ENCODE measurements at places on chromosomes 3 and 15.

- no peaks in the 10 kb centered on the region for H3K27me3 ChIP-seq
- DNase-seq: peak; percentile 29
- peaks cover 2% of the 10 kb centered on the region for H3K4me1 ChIP-seq
Observed at GRCh38 chr3:105518806-105519418, 152.2 kb downstream of the ALCAM start.

DNA sequence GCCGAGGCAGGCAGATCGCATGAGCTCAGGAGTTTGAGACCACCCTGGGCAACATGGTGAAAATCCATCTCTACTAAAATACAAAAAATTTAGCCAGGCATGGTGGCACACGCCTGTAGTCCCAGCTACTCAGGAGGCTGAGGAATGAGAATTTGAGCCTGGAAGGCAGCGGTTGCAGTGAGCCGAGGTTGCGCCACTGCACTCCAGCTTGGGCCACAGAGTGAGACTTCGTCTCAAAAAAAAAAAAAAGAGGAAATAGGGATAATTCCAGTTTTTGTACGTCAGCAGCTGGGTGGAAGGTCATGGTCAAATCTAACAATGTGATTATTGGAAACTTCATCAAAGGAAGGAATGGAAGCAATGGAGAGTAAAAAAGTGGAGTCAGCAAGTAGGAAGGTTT, 3.1 kb downstream of the CMC1 start:
- no peak for DNase-seq
- H3K4me1 ChIP-seq: no peaks in the 10 kb centered on the region
- no peak overlapping the region for H3K4me3 ChIP-seq
- no peaks in the 10 kb centered on the region for H3K27me3 ChIP-seq

- no peaks in the 10 kb centered on the region for H3K27me3 ChIP-seq
- no peak for DNase-seq
- H3K27ac ChIP-seq: no peak overlapping the region
Observed at GRCh38 chr3:15781131-15781530, 16.6 kb downstream of the ANKRD28 start.

DNA sequence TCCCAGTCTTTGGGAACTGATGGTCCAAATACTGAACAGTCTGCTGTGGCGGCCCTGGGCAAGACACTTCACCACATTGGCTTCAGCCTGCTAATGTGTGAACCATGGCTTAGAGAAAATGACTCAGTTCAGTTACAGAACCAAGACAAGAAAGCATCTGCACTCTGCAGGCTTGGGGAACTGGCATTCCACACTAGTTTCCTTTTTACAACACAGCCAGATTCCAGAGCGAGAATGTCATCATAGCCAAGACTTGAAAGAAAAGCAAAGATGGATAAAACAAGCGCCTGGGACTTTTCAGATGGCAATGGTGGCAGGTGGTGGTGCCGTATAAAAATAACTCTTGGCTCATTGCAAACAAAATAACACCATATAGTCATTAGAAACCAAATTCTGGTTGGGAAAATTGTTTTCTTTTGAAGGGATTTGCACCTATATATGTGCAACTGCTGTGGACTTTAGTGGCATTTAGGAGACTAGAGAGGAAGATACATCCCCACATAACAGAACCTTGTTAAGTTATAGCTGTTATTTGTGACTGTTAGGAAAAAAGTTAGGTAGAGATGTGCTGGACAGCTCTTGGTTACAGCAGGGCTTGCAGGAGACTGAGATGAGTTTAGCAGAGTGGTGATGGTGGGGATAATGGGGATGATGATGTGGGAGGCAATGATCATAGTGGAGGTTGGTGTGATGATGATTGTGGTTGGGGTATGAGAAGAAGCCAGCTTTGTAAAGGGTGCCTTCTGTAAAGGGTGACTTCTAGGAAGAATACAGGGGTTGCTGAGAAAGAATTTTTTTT, 273.6 kb downstream of the THRB start:
- no peak overlapping the region for H3K4me3 ChIP-seq
- H3K36me3 ChIP-seq: no peaks in the 10 kb centered on the region
- no peak for DNase-seq
- H3K27ac ChIP-seq: no peak overlapping the region
- H3K4me1 ChIP-seq: peaks cover 1% of the 10 kb centered on the region

- DNase-seq: no peak
- no peak overlapping the region for H3K4me3 ChIP-seq
- H3K36me3 ChIP-seq: no peaks in the 10 kb centered on the region
- H3K27me3 ChIP-seq: peaks cover 3% of the 10 kb centered on the region
Observed at GRCh38 chr3:100708644-100708988, 678 bp upstream of the TFG start.

GRCh38 chr15:69662645-69663000, 210.0 kb downstream of the RPLP1 start:
- H3K27me3 ChIP-seq: no peaks in the 10 kb centered on the region
- no peak overlapping the region for H3K4me3 ChIP-seq
- peaks cover 2% of the 10 kb centered on the region for H3K4me1 ChIP-seq
- H3K36me3 ChIP-seq: no peaks in the 10 kb centered on the region
- no peak overlapping the region for H3K27ac ChIP-seq
- no peak for DNase-seq

DNA sequence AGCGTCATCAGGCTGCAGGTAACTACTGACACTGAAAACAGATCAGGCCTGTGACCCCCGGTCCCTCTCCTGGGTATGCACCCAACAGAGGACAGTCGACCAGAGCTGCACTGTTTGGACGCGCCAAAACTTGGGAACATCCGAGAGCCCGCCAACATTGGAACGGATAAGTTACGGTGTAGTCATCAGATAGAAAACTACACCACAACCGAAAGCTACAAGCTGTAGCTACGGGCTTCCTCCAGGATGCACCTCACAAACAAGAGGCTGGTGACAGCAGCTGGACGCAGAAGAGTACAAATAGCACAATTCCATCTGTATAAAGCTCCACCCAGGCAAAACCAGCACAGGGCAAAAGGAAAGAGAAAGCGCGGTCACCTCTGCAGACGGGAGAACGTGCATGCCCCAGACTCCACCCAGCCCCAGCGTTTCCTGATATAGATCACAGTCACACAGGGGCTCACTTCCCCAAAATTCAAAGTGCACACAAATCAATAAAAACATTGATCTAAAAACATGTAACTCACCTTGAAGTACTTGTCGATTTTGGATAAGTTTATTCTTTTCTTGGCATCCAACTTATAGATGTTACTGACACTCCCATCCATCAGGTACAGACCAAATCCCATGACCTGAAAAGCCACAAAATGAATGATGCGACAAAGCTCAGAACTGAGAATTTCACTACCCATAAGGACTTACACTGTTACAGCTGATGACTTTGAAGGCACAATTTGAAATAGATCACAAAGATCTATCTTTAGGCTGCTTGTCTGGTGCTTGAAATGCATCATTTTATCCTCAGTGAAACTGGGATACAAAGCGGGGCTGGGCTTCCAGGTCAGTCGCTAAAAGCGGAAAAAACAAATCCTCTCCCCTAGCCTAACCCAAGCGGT, 43.3 kb downstream of the CYFIP1 start:
- H3K27ac ChIP-seq: no peak overlapping the region
- DNase-seq: no peak
- no peak overlapping the region for H3K4me3 ChIP-seq
- H3K27me3 ChIP-seq: no peaks in the 10 kb centered on the region
- H3K4me1 ChIP-seq: no peaks in the 10 kb centered on the region

DNA sequence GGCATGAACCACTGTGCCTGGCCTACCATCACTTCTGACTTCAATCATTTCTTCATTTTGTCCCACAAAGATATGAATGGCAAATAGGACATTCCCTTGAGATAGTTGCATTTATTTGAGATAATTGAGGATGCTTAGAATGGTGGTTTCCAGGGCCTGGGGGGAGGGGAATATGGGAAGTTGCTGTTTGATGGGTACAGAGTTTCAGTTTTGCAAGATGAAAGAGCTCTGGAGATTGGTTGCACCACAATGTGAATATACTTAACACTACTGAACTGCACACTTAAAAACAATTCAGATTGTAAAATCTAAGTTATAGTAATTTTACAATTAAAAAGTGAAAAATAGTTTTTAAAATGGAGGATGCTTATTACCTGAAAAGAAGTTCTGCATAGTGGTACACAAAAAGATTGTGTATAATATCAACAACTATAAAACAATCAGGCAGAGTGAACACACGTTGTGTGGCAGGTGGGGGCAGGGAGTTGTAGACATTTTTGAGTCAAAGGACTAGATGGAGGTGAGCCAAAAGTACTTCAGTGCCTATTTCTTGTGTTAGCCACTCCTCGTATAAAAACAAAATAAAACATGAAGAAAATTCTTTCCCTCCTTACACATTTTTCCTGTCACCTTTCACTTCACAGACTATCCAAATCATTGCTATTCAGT, 18.5 kb upstream of the RIOX2 start:
- DNase-seq: no peak
- H3K27me3 ChIP-seq: no peaks in the 10 kb centered on the region
- no peak overlapping the region for H3K27ac ChIP-seq
- H3K36me3 ChIP-seq: no peaks in the 10 kb centered on the region
- peaks cover 5% of the 10 kb centered on the region for H3K4me1 ChIP-seq
- no peak overlapping the region for H3K4me3 ChIP-seq

DNA sequence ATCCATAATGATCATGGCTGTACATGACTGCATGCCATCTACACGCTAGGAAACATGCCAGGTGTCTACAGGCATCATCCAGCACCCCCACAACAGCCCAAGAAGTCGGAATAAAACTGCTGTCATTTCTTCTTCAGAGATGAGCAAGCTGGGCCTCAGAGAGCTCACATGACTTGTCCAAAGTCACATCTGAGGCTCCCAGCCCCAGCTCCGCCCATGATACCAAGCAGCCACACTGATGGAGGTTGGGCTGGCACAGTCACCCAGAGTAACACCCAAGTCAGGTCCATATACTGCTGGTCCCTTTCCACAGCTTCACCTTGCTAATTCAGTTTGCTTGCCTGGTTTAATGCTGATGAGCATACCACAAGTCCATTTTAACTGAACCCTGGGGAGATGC, 116.6 kb downstream of the SEC22A start:
- H3K27ac ChIP-seq: no peak overlapping the region
- no peaks in the 10 kb centered on the region for H3K36me3 ChIP-seq
- no peaks in the 10 kb centered on the region for H3K27me3 ChIP-seq
- H3K4me3 ChIP-seq: no peak overlapping the region
- H3K4me1 ChIP-seq: peaks cover 21% of the 10 kb centered on the region
- no peak for DNase-seq

DNA sequence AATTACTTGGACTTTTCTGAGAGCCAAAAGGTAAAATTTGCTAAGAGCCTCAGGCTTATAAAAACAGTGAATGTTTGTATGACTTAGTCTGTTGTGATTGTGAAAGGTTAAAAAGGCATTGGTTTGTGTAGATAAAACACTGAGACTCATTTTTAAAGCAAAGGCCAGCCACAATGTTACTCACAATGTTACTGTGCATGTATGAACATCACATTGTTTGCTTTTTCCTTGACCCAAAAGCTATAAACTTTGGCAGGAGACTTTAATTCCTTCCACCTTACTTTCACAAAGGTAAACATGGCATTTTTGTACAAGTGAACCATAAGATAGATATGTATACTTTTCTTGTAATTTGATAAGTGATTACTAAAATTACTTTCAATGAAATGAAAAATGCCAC, 70.5 kb downstream of the NPAP1 start:
- no peak overlapping the region for H3K27ac ChIP-seq
- H3K27me3 ChIP-seq: no peaks in the 10 kb centered on the region
- DNase-seq: no peak
- H3K4me3 ChIP-seq: no peak overlapping the region
- no peaks in the 10 kb centered on the region for H3K4me1 ChIP-seq

DNA sequence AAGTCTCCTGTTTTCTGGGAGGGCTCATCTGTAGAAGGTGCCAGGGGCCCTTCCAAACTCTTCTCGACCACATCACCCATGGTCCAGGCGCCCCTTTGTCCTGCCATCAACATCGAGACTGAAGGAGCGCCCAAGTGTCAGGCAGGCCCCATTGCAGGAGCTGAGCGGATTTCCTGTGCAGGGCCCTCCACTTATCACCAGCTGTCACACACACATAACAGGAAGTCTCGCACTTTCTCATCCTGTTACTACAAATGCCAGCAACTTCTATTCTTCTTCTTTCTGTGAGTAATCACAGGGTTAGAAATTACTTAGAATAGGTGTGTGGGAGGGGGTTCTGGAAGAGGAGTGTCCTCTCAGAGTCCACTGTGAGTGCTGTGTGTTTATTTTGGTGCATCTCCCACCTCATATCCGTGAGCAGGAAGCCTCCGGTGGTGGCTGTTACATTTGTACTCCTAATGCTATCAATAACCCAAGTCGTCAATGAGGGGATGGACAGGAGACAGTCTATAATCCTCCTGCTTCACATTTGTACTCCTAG, at the start of gene KLHL6:
Gene KLHL6, minus strand, starts transcription at position 166 of the 541 bp plus-strand sequence. Its CDS starts 53 bp downstream, at position 113.
- no peaks in the 10 kb centered on the region for H3K36me3 ChIP-seq
- no peak within 1 kb of the TSS for H3K27ac ChIP-seq
- H3K27me3 ChIP-seq: no peaks in the 10 kb centered on the region
- H3K4me1 ChIP-seq: no peaks in the 10 kb centered on the region

GRCh38 chr3:136070953-136071949, 105.7 kb downstream of the PPP2R3A start:
- no peaks in the 10 kb centered on the region for H3K4me1 ChIP-seq
- H3K4me3 ChIP-seq: no peak overlapping the region
- no peaks in the 10 kb centered on the region for H3K36me3 ChIP-seq
- H3K27me3 ChIP-seq: no peaks in the 10 kb centered on the region

- no peak overlapping the region for H3K27ac ChIP-seq
- no peak for DNase-seq
- H3K4me3 ChIP-seq: no peak overlapping the region
- no peaks in the 10 kb centered on the region for H3K4me1 ChIP-seq
- no peaks in the 10 kb centered on the region for H3K27me3 ChIP-seq
Observed at GRCh38 chr15:71718116-71718910, 92.0 kb upstream of the NR2E3 start.

DNA sequence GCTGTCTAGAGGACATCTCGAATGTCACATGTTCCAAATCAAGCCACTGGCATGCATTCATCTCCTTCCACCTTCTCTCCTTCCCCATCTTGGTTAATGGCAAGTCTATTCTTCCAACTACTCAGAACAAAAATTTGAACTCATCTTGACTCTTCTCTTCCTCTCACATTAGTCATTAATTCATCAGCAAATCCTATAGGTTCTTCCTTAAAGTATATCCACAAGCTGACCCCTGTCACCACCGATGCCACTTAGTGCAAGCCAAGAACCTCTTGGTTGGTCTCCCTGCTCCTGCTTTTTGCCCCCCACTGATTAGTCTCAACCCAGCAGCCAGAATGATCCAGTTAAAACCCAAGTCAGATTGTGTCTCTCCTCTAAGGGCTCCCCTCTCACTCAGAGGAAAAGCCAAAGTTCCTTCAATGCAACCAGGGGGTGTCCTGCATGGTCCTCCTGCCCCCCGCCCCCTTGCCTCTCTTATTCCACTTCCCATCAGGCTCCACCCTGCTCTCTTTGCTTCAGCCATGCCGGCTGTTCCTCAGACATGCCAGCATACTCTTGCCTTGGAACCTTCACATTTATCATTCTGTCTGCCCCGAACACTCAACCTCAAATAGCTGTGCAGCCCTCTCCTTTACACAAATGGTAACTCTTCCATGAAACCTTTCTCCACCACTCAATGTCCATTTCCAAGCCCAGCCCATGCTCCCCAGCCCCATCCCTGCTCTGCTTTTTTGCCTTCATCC, 1.0 kb upstream of the GALNT15 start:
- H3K4me1 ChIP-seq: no peaks in the 10 kb centered on the region
- no peak overlapping the region for H3K4me3 ChIP-seq

GRCh38 chr3:50524746-50525145, 21.3 kb upstream of the CACNA2D2 start:
- no peak for DNase-seq
- H3K36me3 ChIP-seq: no peaks in the 10 kb centered on the region
- no peaks in the 10 kb centered on the region for H3K27me3 ChIP-seq
- H3K4me3 ChIP-seq: no peak overlapping the region
- H3K27ac ChIP-seq: no peak overlapping the region
- H3K4me1 ChIP-seq: peaks cover 5% of the 10 kb centered on the region
